ENCODE measurements at places on chromosomes 3 and 15.

DNA sequence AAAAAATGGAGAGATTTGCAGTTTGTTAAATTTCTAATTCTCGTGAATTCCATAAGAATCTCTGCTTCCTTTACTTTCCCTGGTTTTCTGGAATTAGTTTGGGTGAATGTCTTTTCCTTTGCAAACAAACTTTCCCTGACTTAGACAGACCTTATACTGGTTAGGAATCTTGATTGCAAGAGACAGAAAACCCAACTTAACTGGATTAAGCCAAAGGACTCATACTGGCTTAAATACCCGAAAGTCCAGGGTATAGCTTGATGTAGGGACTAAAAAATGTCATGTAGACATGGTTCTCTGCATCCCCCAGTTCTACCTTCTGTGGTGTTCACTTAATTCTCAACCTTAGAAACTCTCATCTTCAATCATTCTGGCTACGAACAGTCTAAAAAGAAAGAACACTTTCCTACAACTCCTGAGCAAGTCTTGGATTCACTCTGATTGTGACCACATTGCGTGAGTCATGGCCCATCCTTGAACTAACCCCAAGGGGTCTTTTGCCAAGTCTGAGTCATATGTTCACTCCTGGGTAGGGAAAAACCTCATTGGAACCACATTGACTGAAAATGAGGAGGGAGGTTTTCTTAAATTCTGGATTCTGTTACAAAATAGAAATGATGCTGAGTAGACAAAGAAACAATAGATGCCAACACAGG lies 136.0 kb upstream of the DAZL start:
- DNase-seq = no peak

DNA sequence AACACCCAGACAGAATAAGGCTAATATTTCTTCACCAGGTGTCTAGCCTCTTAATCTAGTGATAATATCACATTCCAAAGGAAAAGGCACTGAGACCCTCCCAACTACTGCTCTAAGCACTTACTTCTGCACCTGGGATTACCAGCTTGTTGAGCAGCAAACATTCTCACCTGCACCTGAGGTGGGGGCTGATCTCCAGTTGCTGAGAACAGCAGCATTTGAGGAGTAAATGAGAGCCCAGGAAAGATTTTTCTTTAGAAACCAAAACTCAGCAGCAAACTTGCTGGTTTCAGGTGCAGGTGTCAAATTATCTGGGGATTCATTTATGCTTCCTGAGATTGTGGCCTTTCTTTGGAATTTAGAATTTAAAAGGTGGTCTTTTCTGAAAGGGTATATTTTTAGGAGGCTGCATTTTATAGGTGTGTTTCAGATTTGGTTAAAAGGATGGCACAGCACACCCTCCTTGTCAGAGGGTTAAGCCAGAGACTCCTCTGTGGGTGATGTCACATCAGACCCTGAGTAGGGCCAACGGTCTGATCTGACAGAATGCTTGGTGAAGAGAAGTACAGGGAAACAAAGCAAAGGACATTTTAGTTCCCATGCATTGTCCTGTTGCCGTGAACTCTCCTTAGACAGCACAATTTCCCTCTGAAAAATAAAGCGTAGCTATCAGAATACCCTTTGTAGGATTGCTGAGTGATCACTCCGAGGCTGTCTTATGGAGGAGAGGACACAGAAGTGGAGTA lies 411.0 kb upstream of the ATP11B start:
- DNase-seq = no peak

GRCh38 chr3:5162102-5162501 lies 25.4 kb upstream of the EDEM1 start:
- DNase-seq = no peak

DNA sequence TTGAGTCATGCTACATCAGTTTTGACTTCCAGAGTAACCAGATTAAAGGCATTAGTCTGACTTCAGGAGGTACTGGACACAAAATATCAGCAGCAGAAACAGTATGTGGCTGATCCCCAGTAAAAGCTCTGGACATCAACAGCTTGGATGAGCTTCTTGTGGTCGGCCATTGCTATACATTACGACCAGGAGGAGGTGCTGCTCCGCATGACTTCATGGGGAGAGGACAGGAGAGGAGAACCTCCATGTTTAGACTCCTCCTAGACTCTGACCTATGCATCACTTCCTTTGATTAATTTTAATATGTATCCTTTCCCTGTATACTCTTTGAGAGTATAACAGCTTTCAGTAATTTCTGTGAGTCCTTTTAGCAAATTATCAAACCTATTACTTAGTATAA lies 285.6 kb upstream of the ARHGEF26 start:
- DNase-seq = no peak

DNA sequence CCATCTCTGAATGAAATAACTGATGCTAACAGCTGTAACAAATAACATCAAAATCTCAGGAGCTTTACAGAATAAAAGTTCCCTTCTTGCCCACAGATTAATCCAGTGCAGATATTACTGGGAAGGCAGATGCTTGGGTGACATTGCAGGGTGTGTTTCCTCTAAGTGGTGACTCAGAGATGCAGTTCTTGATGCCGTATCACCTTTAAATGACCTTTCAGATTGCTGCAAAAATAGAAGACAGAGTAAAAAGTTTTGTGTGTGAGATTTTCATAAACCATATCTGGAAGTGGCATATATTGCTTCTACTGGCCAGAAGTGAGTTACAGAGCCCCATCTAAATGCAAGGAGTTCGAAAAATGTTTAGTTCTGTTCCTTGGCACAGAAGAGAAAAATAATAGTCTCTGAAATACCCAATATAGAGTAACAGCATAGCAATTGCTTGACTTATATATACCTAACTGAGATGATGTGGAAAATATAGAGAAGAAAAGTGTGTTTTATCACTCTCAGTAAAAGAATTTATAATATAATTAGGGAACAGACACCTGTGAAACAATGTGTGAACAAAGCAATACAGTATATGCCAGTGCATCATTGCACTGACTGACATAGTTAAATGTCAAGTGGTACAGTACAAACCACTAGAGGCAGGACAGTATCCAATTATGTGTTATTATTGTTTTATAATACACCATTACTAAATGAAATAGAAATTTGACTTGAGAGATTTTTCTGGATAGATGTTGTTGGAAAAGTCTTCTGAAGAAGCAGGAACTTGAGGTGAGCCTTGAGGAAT lies 430.7 kb upstream of the CBLB start:
- no peak for DNase-seq
